ENCODE measurements at places on chromosomes 3 and 15.
A peak's percentile ranks its signal among the peaks of the same experiment; 100 is the strongest.

GRCh38 chr3:139227827-139228226, 116.0 kb upstream of the MRPS22 start:
- DNase-seq: peak; percentile 62

DNA sequence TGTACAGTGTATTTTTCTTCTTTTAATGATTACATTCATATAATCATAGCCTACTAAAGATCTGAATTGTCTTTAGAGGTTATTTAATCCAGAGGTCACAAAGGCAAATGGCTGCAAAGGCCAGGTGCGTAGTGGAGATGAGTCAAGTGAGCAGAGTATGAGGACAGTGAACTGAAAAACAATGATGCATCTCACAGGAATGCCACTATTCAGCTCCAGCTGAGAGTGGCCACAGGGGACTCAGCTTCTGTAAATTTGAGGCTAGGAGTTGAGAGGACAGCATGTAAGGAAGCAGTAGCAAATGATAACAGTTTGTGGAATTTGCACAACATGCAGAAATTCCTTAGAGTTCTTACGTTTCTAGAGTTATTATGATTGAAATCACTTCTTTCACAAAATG, 50.4 kb downstream of the COL6A5 start:
- peak; percentile 47 for DNase-seq

DNA sequence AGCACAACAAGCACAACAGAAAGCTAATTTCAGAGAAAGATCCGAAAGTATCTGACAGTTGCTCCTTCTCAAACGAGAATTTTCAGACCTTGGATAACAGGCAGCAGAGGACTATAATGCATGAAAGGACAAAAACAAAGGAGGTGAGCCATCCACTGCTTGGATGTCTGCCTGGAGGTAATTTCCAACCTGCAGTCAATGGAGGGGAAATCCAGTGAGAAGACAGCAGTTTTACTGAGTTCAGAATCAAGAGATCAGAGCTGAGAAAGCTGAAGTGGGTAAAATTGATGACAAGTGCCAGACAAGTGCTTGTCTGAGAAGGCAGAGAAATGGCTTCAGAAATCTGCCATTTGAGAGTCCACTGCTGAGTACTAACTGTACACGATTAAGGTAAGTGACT, 22.1 kb downstream of the UBE3A start:
- DNase-seq: no peak

DNA sequence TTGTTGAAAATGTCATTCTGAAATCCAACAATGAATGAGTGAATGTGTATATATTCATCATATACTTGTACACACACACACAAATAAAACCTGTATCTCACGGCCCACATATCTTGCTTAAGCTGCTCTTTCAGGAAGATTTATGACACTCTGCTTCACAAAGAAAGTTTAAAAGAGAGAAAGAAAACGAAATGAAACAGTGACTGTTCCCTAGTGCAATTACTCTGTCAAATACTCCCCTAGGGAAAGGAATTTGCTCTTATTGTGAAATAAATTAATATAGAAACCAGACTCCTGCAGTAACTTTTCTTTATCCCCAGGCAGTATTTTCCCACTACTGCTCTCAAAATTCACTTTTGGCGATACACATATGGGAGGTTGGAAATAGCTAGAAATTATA, 329.1 kb downstream of the VPS13C start:
- no peak for DNase-seq

DNA sequence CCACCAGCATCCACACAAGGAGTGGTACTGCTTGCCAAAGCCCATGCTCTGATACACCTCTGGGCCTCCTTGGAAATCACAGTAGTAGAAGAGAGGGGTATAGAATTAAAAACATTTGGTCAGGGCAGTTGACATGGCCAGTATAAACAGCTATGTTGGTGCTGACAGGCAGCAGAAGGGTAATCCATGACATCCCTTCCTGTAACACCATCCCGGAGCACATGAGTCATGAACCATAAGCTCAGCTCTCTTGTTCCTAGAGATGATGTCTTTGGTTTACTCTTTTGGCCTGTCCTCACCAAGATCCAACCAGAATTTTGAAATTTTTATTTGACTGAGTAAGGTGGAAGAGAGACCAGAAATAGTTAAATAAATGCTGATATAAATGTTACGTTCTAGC, 132.6 kb upstream of the CTDSPL start:
- no peak for DNase-seq

DNA sequence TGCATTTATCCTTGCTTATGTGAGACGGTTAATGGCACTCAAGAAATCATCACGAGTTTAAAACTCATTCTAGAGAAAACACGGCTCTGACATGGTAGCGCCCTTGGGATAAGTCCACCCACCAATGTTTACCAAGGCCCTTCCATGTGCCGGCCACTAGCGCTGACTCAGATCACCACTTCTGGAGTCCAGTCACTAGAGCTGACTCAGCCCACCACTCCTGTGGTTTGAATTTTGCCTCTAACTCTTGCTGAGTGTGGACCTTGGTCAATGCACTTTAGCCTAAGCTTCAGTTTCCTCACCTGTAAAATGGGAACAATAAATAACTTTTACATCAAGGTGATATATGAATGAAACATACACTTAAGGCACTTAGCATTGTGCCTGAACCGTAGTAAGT, 358.4 kb upstream of the PROK2 start:
- no peak for DNase-seq

GRCh38 chr3:42031808-42032480, 59.2 kb upstream of the TRAK1 start:
- DNase-seq: peak; percentile 74

GRCh38 chr3:17386432-17386831, 356.0 kb downstream of the TBC1D5 start:
- DNase-seq: no peak

- no peak for DNase-seq
Observed at GRCh38 chr3:60294181-60294580, 957.1 kb downstream of the FHIT start.

GRCh38 chr3:8506571-8507061, 5.0 kb downstream of the LMCD1 start:
- DNase-seq: no peak

- no peak for DNase-seq
Observed at GRCh38 chr3:42067326-42067725, 23.8 kb upstream of the TRAK1 start.

GRCh38 chr15:93036951-93037819, 51.8 kb downstream of the RGMA start:
- no peak for DNase-seq

DNA sequence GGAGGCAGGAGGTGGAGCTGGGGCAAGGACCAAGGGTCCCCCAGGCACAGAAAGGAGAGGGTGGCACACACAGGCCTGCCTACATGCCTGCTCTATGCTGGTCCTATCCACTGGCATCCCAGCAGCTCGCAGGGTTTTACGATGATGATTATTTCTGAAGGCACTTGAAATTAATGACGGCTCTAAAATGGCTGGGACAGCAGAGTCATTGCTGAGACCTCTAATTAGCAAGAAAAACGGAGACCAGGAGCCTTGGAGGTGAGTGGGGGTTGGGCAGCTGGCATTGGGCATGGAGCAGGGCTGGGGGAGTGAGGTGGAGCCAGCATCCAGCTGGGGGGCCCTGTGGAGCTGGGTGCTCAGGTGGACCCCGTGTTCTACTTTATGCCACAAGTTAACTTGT, 3.5 kb upstream of the LINGO1 start:
- no peak for DNase-seq

- no peak for DNase-seq
Observed at GRCh38 chr3:51549311-51549710, 10.8 kb downstream of the RAD54L2 start.

DNA sequence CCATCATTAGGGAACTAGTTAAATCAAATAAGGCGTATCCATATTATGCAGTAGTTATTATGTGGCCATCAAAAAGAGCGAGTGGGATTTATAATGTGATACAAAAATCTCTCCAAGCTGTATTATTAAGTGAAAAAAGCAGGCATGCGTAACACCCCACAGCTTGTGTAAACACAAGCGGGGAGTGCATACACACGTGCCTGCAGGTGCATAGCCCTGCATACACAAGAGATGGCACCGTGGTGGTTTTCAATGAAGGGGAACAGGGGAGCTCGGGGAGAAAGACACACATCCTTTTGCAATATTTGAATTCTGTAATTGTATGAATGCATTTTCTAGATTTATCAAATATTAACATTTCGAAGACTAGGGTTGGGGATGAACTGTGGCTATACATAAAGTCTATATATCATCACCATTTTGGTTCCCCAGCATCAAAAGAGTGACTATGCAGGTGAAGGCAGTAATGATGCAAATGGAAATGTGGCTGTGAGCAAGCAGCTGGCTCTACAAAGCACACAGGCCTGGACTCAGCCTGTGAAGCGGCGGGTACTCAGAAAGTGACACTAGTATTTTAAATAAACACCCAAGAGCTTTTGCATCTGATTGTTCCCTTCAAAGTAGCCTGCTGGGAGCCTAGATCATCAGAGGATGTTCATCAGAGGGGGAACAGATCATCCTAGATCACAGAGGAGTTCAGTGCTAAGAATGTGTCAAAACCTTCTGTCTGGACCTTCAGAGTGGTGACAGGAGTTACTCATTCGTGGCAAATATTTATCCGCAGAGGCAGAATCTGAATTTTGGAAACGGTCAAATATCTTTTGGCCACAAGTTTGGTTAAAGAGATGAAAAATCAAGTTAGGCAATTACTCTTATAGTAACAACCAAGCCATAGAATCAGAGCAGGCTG, 9.4 kb upstream of the KIF7 start:
- no peak for DNase-seq

DNA sequence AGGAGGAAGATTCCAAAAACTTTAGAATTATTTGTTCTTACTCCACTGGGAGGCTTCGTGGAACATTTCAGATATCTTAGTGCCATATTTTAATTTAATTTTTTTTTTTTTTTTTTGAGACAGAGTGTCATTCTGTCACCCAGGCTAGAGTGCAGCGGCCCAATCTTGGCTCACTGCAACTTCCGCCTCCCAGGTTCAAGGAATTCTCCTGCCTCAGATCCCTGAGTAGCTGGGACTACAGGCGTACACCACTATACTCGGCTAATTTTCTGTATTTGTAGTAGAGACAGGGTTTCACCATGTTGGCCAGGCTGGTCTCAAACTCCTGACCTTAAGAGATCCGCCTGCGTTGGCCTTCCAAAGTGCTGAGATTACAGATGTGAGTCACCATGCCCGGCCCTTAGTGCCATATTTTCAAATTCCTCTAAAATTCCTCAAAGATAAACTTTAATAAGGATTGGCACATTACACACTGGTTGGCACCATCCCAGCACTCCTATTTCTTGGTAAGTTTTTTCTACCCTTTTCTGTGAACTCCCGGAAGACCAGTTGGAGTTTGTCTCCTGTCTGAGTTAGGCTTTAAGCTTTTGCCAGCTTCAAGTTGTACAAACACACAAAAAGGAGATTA, 693.7 kb downstream of the MCTP2 start:
- DNase-seq: no peak

- no peak for DNase-seq
Observed at GRCh38 chr3:133996251-133996661, 33.5 kb downstream of the SLCO2A1 start.

All from esophagus muscularis mucosa (tissue), 4 donors.